Mesenchymal stem cell (in vitro differentiated cells and primary cell): ENCODE measurements at places on chromosomes 3 and 15.

- no peak for DNase-seq
Observed at GRCh38 chr3:10389995-10390394, 69.1 kb upstream of the SEC13 start.

GRCh38 chr3:129230311-129231019 lies 18.9 kb upstream of the COPG1 start:
- DNase-seq, result peak; percentile 91

DNA sequence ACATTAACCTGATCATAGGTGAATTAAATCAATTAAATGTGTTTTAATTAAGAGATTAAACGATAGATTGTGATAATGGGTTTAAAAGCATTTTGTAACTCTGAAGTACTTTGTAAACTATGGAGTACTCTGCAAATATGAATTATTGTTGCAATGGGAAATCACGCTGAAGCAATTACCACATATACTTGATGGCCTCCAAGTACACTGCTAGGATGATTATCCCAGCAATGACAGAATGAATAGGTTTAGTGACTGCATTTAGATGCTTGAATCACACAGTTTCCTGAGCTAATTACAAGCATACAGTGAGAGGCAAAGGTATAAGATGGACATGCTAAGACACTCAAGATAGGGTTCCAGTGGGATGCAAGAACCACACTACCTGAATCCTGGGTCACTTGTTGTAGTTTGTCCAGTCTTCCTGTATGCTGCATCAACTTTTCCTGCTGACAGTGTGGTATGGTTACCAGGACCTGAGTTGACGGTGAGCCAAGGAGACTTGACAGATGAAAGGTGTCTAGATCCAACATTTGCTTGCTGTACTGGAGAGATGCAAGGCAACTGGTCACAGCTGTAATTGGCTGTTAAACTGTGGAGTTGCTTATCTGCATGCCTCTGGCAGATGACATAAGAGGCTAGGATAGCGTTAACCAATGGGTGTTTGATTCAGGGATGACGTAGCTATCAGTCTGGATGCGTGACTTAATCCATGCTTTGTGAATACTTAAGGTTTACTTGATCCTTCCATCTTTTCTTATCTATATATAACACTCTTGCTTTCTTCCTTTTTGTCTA lies 38.0 kb downstream of the RNF13 start:
- DNase-seq, result no peak

DNA sequence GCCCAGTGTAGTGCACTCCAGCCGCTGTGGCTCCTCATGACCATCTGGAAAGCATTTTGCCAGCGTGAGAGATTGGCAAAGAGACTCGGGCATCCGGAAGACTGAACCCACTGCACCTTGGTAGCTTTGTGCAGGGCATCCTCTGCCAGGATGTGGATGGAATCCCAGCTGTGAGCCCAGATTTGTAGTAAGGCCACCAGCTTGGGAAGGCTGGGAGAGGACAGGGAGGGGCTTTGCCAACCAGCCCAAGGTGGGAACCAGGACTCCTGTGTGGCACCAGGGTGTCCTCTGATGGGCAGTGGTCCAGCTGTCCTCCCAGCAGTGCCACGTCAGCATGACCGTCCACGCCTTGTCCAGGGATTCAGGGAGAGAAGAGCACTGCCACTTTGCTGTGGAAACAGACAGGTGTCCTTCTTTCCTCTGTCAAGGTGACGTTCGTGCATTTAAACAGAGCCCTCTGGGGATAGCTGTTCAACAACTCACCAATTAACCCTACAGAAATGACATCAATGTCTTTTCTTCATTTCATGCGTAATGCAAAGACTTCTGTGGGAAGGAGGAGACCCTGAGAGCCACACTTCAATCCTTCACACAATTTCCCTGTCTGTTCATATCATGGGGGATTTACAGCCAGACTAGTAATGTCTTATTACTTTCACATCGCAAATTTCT lies 19.1 kb downstream of the KLF15 start:
- no peak for DNase-seq

DNA sequence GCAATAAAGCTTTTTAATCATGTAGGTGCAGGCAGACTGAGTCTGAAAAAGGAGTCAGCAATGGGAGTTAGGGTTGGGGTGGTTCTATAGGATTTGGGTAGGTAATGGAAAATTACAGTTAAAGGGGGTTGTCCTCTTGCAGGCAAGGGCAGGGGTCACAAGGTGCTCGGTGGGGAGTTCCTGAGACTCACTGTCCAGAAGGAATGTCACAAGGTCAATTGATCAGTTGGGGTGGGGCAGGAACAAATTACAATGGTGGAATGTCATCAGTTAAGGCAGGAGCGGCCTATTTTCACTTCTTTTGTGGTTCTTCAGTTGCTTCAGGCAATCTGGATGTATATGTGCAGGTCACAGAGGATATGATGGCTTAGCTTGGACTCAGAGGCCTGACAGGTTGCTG lies 13.9 kb downstream of the CCR5AS start:
- no peak for DNase-seq

GRCh38 chr3:87186608-87187159 lies 40.4 kb upstream of the CHMP2B start:
- DNase-seq, result no peak

DNA sequence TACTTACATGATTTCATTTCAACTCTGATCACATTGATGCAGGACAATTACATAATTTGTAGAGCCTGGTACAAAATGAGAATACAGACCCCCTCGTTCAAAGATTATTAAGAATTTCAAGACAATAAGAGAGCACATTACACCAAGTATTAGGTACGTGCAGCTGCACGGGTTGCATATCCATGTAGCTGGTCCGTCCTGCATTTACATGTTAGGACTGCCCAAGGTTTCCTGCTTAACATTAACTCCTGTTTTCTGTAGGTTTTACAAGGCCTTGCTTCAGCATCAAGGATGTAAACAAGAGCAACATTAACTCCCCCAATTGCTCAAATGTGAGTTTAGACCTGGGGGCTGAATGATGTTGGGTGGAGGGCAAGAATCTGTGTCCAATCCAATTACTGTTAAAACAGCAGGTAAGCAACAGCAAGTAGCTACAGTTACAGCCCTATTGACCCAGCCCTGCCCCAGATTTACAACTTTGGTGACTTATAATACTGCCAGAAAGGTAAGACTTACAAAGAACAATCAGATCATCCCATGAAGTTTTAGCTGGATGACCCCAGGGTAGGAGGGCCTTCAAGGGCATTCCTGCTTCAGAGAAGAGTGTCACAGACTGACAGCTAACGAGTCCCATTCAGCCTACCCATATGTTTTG lies 127.4 kb upstream of the PPP2R3A start:
- no peak for DNase-seq

DNA sequence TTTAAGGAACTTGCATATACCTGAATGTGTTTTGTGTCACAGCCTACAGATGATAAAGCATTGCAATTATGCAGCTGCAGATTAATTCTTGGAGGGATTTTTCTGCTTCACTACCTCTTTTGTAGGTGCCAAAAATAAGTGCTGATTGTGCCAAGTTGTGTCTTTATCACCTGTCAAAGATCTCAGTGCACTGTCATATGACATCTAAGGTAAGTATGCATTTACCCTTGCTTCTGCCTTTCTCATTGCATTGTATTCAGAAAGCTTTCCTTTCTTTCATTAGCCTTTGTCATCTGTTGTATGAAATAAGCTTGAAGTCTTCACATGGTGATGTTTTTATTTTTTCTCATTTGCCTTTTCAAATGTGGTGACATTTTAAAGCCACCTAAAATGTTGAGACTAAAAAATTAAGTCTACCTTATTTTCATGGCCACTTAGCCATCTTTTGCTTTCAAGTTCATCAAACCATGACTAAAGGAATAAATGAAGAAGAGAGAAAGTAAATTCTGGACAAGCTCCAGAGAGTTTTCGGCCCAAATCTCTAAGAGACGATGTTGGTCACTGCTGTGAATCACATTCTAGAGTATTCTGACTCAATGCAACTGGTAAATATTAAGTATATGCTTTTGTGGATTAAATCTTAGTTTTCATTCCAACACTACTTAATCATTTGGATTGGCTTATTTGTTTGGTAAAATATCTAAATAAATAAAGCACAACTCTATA lies 381.8 kb upstream of the EPHA3 start:
- DNase-seq, result no peak

- DNase-seq, result peak; percentile 47
Observed at GRCh38 chr3:160225176-160226025, at the start of gene C3orf80. TSS of gene C3orf80 (plus strand) at chr3:160225422. CDS start at chr3:160225636, 214 bp downstream.

DNA sequence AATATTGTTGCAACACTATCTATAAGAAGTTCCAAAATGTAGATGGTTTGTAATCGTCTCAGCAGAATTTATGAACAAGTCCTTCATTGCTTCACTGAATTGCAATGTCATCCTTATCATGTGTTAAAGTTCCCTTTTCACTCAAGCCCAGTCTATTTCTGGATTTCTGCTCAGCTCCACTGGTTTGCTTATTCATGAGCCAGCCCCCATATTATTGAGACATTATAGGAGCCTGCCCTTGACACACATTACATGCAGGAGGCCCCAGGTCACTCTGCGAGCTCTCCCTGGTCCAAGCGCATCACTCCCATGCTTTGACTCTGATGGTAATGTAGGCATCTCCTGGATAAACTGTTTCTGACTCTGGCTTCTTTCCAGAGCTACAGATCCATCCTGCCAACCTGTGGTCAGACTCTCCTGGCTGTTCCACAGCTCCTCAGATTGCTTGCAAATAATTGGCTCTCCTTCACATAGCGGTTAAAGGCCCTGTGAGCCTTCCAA lies 56.9 kb downstream of the ABTB1 start:
- DNase-seq, result peak; percentile 64

- DNase-seq, result peak; percentile 6
Observed at GRCh38 chr3:119562307-119562961, 3.0 kb upstream of the CD80 start.

- peak; percentile 88 for DNase-seq
Observed at GRCh38 chr3:16177962-16178627, 3.6 kb downstream of the GALNT15 start.

GRCh38 chr3:100606894-100607512 lies 2.4 kb upstream of the ADGRG7 start:
- DNase-seq, result no peak

GRCh38 chr15:70589221-70589620 lies 174.1 kb downstream of the UACA start:
- peak; percentile 57 for DNase-seq

GRCh38 chr3:26472345-26472744 lies 150.2 kb upstream of the LRRC3B start:
- no peak for DNase-seq

GRCh38 chr15:40366457-40367370 lies 8.7 kb downstream of the DISP2 start:
- DNase-seq, result no peak

- DNase-seq, result no peak
Observed at GRCh38 chr15:77538027-77538451, 94.7 kb downstream of the LINGO1 start.

DNA sequence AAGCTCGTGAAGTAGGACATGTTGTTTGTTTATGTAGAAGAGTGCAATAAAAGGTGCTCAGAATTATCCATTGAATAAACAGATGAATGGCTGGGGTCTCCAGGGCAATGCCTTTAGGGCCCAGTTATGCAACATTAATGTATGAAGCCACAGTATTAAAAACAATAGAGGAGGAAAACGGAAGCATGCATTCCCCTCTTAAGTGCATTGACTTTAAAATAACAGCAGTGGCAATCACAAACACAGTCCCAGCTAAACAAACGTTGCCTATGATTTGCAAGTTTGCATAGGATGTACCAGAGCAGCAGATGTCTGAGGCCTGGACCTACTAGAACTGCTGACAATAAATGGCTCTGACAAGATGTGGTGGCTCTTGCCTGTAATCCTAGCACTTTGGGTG lies 60.6 kb upstream of the GCNT3 start:
- DNase-seq, result peak; percentile 7

DNA sequence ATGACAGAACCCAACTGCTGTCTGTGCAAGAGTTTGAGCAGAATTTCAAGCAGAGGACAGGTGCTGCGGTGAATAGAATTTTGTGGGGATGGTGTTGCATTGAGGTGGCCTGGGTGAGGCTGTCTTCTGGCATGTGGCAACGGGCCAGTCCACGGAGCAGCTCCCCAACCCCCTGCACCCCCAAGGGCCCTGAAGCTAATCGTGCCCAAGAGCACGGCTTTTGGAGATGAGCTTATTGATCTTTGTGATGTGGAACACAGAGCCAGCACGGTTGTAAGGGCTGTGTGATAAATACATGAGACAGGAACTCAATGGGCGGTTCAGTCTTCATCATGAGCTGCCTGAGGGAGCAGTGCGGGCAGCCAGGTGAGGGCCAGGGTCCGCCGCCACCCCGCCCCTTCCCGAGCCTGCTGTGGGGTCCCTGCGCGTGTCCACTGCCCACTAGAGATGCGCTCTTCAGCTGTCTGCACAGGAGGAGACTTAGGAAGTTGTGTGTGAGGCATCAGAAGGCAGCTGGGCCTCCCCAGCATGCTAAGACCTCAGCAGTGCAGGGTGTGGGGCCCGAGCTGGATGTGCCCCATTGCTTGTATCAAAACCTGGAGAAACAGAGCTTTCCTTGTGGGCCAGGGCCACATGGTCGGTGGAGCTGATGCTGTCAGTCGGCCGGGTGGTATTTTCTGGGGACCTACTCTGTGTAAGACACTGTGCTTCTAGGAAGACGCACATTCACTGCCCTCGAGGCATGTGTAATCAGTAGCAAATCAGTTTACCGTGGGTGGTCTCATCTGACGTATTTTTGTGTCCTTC lies 90.5 kb downstream of the CHRNA7 start:
- no peak for DNase-seq

DNA sequence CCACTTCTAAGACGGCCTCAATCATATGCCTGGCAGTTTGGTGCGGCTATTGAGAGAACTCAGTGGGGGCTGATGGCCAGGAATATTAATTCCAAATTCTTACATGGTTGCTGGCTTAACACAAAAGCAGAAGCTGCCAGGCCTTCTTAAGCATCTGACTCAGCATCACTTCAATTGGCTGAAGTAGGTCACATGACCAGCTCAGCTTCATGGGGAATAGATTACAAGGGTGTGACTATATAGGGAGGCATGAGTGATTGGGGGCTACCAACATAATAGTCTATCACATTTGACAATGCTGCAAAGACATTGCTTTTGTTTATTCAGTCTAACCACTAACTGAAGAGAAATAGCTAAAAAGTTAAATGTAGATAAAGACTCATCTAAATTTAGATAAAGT lies 101.6 kb upstream of the ANKRD28 start:
- peak; percentile 66 for DNase-seq

DNA sequence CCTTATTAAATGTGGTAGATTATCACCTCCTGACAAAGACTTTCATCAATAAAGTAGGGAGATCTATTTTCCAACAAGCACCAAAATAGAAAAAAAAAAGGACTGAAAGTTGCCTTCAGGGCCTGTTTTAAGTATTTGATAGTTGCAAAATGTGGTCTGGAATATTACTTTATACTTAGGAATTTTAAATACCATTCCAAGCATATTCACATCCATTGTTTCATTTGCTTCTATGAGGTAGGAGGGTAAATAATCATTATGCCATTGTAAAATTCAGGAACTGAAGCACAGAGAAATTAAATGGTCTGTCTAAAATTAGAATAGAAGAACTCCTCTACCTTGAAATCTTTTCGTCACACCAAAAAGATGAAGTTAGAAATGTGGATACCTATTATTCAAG lies 110.0 kb downstream of the TMCC1 start:
- DNase-seq, result no peak
